ENCODE measurements at places on chromosomes 13 and 19.

GRCh38 chr13:91214031-91214430 is 133.5 kb upstream of the MIR17HG start:
- DNase-seq: no peak

- peak; percentile 83 for DNase-seq
Observed at GRCh38 chr19:2016041-2016807, 710 bp upstream of the BTBD2 start.

- no peak for DNase-seq
Observed at GRCh38 chr13:88541994-88542393, 870.8 kb downstream of the SLITRK5 start.

GRCh38 chr19:5173993-5174392 is 166.6 kb downstream of the PTPRS start:
- DNase-seq: no peak

DNA sequence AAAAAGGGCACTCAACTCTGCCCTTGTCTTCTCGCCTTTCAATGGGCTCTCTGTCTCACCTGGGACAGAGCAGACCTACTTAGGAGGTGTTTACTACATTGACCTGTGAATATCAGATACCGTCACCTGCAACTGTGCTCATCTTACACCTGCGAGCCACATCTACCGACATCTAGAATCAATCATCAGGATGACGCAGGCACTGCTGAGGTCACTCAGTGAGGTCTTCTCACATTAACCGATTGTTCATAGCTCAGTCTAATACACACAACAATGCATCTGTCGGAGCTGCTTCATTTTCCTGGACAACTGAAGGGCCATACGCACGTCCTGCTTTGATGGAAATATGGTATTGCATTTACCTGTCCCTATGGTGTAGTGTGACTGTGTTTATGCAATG is 211.9 kb downstream of the FGF9 start:
- no peak for DNase-seq

- DNase-seq: peak; percentile 64
Observed at GRCh38 chr19:3304871-3305423, 61.4 kb upstream of the NFIC start.
